ENCODE measurements at places on chromosomes 1 and 21.

- no peak for DNase-seq
Measured at GRCh38 chr1:227058321-227058751, 118.2 kb downstream of the COQ8A start.

DNA sequence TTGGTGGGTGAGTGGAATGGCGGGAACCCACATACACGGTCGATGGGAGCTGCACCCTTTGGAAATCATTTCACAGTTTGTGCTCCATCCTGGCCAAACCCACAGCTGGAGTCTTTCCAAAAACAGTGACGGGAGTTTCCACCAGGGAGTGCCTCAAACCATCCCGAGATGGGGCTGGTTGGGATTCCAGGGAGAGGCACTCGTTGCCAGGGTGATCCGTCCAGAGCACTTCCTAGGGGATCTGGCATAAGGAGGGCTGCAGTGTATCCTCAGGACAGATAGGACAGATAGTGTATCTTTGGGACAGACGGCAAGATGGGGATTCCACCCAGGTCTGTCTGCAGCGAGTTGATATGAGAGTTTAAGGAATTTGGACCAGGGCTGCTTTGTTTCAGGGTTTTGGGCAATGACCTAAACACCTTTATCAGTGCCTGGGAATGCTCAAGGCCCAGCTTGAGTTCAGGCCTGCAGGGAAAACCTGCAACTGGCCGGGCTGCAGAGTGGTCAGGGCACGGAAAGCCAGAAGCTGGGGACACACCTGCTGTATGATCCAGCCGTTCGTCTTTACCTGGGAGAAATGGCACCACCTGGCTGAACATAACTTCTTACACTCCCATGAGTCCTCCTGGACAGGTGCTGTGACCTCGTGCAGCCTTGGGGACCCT lies 3.4 kb upstream of the POFUT2 start:
- no peak for DNase-seq

GRCh38 chr1:12301518-12302237 lies 71.8 kb downstream of the VPS13D start:
- no peak for DNase-seq

DNA sequence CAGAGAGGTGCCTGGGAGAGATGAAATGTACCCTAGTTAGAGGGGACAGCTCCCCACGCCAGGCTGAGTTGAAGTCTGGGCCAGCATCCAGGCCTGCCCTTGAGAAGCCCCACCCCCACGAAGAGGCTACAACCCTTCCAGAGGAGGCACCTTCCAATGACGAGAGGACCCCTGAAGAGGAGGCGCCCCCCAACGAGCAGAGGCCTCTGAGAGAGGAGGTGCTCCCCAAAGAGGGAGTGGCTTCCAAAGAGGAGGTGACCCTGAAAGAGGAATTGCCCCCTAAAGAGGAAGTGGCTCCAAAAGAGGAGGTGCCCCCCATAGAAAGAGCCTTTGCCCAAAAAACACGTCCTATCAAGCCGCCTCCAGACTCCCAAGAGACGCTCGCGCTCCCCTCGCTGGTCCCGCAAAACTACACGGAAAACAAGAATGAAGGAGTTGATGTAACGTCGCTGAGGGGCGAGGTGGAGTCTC lies 3.1 kb downstream of the EVA1B start:
- DNase-seq, result no peak

- no peak for DNase-seq
Measured at GRCh38 chr1:228082918-228083870, 686 bp downstream of the ARF1 start.
